ENCODE measurements at places on chromosomes 4 and X.
A peak's percentile ranks its signal among the peaks of the same experiment; 100 is the strongest.

- DNase-seq, result no peak
These were observed 48.8 kb upstream of the NEUROG2 start for GRCh38 chr4:112564706-112565270.

DNA sequence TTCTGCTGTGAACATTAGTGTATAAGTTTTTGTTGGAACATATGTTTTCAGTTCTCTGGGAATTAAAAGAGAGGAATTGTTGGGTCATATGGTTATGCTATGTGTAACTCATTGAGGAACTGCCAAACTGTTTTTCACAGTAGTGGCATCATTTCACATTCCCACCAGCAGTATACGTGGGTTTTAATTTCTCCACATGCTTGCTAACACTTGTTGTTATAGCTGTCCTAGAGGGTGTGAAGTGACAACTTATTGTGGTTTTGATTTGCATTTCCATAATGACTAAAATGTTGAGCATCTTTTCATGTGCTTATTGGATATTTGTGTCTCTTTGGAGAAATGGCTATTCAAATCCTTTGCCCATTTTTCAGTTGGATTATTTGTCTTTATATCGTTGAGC lies 13.7 kb downstream of the APELA start:
- DNase-seq, result no peak

DNA sequence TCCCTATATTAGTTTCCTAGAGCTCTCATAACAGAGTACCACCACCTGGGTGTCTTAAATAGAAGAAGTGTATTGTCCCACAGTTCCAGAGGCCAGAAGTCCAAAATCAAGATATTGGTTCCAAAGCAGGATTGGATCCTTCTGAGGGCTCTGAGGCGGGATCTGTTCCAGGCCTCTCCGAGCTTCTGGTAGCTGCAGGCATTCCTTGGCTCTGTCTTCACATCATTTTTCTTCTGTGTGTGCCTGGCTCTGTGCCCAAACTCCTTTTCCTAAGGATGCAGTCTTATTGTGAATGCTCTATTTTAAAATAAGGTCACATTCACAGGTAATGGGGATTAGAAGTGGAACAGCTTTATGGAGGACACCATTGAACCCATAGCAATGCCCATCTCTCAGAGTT lies 253.7 kb upstream of the TAPT1 start:
- no peak for DNase-seq

GRCh38 chr4:101145021-101145420 lies 202.3 kb downstream of the PPP3CA start:
- DNase-seq, result no peak

- DNase-seq, result no peak
These were observed 124.0 kb downstream of the IRF2 start for GRCh38 chr4:184350213-184350817.

DNA sequence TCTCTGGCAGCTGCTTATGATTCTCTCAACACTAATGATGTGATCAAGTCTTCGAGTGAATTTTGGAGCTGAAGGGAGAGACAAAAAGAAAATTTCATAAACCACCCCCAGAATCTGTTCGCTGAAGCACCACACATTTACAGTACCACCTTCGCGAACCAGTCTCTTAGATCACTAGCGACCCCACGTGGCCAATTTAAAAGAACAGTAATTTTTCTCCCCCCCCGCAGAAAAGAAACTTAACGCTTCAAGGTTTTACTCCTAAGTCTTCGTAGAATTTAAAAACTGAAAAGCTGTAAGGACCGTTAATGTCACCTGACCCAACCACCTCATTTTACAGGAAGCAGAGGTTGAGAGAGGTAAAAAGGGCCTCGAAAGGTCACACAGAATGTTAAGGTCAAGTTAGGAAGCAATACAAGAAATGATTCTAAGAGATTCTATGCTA lies 187.5 kb downstream of the QDPR start:
- peak; percentile 6 for DNase-seq

DNA sequence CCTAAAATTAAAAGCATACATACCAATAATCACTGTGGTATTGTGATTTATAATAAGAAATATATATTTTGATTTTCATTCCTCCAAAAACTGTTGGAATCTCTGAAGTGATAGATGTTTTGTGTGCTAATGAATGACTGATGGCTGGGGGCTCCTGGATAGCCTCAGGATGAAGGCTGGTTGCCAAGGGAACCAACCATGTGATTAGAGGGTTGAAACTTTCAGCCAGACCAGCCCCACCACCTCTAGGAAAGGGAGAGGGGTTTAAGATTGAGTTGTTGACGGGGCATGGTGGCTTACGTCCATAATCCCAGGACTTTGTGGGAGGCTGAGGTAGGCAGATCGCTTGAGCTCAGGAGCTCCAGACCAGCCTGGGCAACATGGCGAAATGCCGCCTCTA lies 34.0 kb downstream of the HS6ST2 start:
- no peak for DNase-seq

- DNase-seq, result no peak
These were observed 213.4 kb downstream of the SPCS3 start for GRCh38 chr4:176533159-176533558.

DNA sequence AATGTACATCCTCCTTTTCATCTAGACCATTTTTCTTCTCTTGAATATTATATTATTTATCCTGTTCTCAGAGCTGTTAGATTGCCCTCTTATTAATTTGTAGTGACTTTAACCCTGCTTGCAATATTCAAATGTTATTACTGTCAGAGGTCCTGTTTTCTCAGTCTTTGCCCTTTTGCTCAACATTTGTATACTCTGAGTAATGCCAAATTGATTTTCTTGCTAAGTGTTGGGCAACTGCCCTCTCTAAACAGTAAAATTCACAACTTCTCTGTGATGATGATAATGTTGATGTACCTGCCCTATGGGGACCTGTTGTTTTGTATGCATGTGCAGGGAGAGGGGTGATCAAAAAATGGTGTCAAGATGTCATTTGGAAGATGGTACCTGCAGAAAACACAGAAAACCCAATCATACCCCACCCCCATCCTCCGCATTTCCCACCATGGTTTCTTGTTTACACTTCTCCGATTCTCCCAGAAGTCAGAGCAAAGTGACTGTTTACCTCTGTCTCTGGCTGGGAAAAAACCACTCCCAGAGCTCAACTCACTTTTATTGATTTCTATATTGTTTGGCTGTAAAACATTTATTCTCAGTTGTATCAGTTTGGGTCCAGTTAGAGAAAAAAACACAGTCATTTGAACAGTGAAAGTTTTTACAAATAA lies 694.0 kb downstream of the IL1RAPL1 start:
- DNase-seq, result no peak

GRCh38 chr4:55178226-55179005 lies 53.0 kb upstream of the KDR start:
- no peak for DNase-seq

DNA sequence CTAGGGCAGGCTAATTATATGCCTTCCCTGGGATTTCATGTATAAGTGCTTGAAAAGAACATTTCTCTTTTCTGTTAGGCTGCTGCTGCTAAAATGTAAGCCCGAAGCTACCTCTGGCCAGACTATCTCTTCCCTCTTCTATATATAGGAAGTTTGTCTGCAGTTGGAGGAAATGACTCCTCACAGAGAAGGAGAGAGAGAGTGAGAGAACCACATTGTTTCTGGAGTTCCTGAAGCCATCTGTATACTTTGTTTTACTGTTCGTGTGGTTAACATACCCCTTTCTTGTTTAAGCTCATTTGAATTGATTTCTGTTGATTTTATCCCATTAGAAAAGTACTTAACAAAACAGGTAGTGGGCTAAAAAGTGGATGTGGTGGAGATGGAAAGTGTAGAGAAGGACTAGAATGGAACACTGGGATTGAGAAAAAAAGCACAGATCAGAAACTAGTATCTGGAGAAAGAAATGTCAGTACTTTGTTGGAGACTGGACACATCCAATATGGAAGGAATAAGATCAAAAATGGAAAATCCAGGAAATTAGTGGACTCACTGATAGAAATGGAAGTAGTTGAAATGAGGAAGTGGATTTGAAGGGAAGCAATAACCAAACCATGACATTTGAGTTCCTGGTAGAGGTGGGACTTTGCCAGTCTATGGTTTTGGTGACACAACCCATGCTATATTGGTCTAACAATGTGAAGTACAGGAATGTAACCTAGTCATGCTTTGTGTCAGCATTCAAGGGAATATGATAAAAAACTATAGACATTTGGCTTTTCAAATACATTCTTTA lies 112.6 kb downstream of the TMA16 start:
- DNase-seq, result no peak

DNA sequence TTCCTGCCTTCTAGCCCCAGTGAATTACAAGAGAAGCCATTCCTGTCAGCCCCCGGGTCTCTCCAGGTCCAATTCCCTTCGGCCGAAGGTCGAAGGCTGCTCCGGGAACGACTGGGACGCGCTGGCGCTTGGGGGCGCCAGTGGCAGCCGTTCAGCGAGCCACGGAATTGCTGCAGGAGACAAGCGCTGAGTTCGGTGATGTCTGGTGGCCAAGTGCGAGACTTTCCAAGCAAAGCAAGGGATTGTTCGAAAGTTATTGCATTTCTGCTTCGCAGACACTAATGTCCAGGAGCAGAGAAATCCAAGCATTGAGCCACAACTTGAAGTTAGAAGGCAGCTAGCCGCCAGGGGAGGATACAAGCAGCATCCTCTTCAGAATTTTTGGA lies 1.1 kb upstream of the DKK2 start:
- DNase-seq, result no peak

- DNase-seq, result no peak
These were observed 2.9 kb upstream of the MND1 start for GRCh38 chr4:153341575-153342090.

DNA sequence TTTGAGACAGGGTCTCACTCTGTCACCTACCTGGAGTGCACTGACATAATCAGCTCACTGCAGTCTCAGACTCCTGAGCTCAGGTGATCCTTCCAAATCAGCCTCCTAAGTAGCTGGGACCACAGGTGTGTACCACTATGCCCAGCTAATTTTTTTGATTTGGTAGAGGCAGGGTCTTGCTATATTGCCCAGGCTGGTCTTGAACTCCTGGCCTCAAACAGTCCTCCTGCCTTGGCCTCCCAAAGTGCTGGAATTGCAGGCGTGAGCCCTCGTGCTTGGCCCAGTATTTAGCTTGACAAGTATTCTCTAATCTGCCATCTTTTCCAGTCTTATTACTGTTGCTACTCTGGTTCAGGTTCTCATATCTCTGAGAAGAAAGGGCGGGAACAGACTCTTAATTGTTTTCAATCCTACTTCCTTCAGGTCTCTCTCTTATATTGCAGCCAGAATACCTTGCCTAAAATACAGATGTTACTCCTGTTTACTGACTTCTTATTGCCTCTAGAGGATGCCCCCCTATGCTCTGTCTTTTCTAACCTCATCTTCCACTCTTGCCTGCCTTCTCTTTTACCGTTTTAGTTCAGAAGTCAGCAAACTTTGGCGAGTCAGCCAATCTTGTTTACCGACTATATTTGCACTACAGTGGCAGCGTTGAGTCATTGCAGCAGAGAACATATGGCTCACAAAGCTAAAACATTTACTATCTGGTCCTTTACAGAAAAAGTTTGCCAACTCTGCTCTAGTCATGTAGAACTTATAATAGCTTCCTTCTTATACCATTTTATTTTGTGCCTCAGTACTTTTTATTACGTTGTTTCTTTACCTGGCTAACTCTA lies 19.0 kb downstream of the MRPL1 start:
- DNase-seq, result no peak

GRCh38 chr4:133149364-133149695 lies 236 bp downstream of the PCDH10 start:
- no peak for DNase-seq

DNA sequence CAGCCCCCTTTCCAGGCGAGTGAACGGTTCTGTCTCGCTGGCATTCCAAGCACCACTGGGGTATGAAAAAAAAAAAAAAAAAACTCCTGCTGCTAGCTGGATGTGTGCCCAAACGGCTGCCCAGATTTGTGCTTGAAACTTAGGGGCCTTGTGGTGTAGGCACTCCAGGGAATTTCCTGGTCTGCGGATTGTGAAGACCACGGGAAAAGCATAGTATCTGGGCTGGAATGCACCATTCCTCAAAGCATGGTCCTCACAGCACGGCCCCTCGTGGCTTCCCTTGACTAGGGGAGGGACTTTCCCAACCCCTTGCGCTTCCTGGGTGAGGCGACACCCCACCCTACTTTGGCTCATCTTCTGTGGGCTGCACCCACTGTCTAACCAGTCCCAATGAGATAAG lies 516.8 kb upstream of the FAM241A start:
- DNase-seq, result no peak

GRCh38 chr4:2604614-2605013 lies 68.2 kb downstream of the FAM193A start:
- no peak for DNase-seq

DNA sequence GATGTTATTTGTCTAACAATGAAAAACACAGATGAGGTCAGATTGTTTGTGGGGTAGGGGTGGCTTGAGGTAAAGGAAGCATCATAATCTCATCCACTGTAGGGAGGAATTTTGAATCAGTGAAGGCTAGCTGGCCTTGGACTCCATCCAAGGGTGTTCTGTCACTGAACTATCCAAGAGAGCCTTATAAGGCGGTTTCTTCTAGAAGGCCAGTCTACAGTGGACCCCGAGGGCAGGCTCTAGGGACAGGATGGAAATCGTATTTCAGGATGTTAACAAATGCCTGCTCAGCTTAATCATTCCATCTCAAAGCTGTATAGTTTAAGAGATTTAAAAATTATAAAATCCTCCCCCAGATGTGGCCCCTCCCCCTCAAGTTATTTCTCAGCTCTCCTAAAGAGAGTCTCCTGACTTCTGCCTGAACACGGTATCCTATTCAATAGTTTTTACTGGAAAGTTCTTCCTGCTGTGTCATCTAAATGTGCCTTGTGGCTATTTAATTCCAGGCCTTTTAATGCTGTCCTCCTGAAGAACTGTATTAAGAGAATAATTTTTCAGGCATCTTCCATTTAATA lies 8.0 kb downstream of the IGFBP7 start:
- no peak for DNase-seq

DNA sequence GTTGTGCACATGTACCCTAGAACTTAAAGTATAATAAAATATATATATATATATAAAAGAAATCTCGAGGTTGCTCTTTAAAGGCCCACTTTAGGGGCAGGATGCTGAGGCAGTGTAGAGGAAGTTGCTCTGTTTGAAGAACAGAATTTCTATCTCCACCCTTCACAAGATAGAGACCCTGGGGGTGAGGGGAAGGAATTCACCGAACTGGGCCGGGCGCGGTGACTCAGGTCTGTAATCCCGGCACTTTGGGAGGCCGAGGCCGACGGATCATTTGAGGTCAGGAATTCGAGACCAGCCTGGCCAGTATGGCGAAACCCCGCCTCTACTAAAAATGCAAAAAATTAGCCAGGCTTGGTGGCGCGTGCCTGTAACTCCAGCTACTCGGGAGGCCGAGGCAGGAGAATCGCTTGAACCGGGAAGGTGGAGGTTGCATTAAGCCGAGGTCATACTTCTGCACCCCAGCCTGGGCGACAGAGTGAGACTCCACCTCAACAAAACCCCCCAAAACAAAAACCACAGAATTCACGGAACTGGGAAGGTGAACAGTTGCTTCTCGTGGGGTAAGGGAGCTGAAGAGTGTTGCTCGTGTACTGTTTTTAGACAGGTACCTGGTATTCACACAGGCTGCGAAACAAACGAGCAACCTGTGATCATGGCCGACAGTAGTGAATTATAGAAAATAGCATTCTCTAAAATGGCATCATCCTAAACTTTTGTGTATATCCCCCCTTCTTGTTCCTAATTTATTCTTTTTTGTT lies 6.2 kb downstream of the PLAC8 start:
- no peak for DNase-seq

All from stimulated activated CD8-positive, alpha-beta memory T cell treated with anti-CD3 and anti-CD28 coated beads, Interleukin-2, amount 100 ng/mL, for 1 hour (primary cell).